Hepatocyte (in vitro differentiated cells): ENCODE measurements at places on chromosomes 2 and 18.

- DNase-seq: no peak
Observed at GRCh38 chr2:235848055-235848454, 320.1 kb downstream of the GBX2 start.

DNA sequence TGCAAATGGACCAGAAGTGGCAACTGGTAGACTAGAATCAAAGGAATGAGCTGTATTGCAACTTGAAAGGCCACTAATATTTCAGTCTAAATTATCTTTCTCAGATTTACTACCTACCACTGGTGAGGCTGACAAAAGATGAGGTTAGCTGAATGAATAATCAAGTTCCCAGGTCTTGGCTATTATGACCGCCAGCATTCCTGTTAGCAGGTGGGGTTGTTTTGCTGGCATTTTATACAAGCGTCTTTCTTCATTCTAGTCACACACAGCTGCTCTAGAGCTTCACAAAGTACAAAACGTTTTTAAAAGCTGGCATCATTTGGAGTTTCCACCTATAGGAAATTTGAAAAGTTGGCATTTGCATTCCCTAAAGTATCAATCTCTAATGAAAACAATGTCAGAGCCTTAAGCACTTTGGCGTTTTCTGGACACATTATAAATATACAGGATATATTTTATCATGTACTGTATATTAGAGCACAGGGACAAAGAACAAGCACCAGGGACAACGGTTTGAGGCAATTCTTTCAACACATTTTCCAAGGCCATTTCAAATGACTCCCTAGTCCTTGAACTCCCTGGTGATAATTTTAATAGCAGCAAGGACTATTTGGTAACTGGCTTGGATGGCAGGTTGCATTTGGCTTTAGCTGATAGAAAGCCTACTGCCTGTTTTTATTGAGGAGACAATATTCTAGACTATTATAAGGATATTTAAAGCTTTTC lies 410.2 kb upstream of the CHST9 start:
- no peak for DNase-seq

GRCh38 chr2:107712857-107713256 lies 113.8 kb upstream of the RGPD4 start:
- no peak for DNase-seq

DNA sequence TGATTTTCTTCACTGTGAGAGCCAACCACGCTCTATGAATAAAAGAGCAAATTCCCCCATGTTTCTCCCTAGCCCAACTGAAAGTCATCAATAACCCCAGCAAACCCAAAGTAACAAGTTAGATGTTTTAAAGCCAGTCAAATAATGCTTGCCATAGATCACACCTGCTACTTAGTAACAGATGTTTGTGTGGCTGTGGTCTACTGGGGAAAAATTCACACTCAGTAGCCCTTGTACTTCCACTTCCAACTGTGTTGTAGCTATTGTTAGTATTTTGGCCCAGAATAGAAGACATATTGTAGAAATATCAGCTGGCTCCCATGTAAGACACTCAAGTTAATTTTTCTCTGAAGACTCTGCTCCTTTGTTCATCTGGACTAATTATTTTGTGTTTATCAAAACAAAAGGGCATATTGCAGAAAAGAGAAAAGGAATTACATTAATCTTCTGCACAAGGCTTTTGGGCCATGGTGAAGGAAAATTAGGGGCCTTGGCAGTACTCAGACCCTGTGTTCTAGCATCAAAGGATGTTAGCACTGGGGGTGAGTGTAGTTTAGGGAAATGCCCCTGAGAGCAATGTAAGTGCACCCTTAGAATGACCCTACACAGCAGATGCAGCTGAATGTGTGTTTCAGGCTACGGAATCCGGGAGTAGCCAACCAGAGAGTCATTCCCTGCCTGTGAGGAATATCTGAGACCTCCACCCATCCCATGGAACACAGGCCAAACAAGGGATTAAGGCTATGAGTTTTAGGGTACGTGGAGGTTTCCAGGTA lies 521.9 kb downstream of the EPHA4 start:
- no peak for DNase-seq

DNA sequence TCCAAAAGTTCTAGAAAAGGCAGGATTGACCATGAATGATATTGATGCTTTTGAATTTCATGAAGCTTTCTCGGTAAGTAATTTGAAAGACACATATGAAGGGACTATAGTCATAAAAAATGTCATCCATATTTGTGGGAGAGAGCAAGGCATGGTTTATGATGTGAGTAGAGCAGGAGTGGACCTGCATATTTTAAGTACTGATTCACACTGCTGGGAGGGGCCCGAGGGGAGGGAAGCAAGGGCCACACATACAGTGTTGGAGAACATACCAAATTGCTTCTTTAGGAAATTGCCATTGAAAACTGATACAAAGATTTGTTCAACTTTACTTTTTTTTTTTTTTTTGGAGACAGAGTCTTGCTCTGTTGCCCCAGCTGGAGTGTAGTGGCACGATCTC lies 39.4 kb downstream of the HADHB start:
- no peak for DNase-seq

- DNase-seq: no peak
Observed at GRCh38 chr2:234772733-234773060, 179.1 kb upstream of the SH3BP4 start.

DNA sequence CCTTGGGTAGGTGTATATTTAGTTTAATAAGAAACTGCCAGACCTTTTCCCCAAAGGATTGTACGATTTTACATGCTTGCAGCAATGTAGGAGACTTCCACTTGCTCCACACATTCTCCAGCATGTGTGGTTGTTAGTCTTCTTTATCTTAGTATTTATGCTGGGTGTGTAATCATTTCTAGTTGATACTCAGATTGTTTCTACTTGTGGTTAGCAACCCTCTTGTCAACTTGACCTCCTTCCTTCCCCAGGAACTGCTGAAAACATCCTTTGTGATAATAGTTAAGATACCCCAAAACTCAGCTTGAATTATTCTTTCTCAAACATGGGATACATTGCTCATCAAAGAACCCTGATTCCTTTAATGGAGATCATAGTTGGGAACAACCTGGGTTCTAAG lies 37.2 kb upstream of the CYBRD1 start:
- no peak for DNase-seq

- no peak for DNase-seq
Observed at GRCh38 chr2:28995765-28996750, 15.0 kb downstream of the TOGARAM2 start.

GRCh38 chr2:195037045-195037444 lies 620.0 kb upstream of the SLC39A10 start:
- no peak for DNase-seq
